ENCODE measurements at places on chromosomes 6 and 20. TPM values are rescaled to one million over a fixed set of nuclear protein-coding genes. Genes with fewer than 3 reads are reported as not detected.

DNA sequence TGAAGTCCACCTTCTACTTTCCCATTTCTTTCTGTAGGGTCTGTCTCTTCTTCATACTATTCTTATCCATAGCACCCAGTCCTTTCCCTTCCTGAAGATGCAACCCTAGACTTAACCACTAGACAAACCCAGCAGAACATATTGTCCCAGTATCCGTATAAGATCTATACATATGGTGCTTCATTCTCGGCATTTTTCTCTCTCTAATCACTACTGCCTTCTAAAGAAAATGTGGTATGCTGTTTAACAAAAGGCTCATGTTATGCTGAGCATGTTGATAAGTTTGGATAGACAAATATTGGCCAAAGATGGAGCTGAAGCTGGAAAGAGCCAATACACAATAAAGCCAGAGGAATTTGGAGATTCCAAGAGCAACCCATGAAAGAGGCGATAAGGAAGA, 212.6 kb downstream of the MAFB start:
- DNase-seq = no peak

PGM3 gene
- 40.8 TPM for total RNA-seq

ADISSP gene
- 17.5 TPM for total RNA-seq

EYA2 gene
- total RNA-seq = 2.4 TPM

SIRPB2 gene
- 0.82 TPM for total RNA-seq
